ENCODE measurements at places on chromosomes 6 and 20.

DNA sequence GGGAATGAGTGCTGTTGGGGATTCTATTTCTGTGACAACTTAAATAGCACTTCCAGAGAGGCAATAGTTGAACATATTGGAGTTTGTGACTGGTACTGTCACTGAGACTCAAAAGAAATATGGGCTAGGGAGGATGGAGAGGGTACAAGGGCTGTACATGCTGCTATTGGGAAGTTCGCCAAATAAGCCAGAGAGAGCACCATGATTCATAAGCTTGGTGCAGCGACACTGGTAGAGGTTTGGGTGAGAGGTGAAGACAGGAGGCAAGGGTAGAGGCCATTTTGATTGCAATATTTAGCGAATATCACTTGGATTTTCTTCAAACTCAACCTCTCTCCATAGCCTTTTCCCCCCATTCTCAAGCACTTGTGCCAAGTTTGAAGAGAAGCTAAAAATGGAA, 214.3 kb downstream of the OGFRL1 start:
- DNase-seq, result no peak

- peak; percentile 63 for DNase-seq
Observed at GRCh38 chr6:139364302-139364981, 10.0 kb downstream of the CITED2 start.

GRCh38 chr20:44079291-44079690, 107.7 kb downstream of the JPH2 start:
- DNase-seq, result no peak

DNA sequence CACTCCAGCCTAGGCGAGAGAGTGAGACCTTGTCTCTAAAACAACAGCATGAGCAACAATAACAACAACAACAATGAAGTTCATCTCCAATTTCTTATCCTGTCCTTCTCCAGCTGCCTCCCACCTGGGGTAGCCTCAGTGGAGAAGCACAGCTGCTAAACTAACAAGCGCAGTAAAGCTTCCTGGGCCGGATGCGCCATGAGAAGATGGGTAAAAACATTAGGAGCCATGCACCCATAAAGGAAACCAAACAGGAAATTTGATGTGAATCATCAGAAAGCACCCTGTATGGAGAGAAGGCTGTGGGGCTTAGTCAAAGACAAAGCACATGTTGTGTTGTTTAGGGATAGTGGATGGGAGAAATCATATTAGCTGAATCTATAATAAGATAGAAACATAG, 61.1 kb upstream of the CCN6 start:
- DNase-seq, result peak; percentile 88

- DNase-seq, result no peak
Observed at GRCh38 chr6:75381877-75382633, 97.5 kb upstream of the TMEM30A start.

DNA sequence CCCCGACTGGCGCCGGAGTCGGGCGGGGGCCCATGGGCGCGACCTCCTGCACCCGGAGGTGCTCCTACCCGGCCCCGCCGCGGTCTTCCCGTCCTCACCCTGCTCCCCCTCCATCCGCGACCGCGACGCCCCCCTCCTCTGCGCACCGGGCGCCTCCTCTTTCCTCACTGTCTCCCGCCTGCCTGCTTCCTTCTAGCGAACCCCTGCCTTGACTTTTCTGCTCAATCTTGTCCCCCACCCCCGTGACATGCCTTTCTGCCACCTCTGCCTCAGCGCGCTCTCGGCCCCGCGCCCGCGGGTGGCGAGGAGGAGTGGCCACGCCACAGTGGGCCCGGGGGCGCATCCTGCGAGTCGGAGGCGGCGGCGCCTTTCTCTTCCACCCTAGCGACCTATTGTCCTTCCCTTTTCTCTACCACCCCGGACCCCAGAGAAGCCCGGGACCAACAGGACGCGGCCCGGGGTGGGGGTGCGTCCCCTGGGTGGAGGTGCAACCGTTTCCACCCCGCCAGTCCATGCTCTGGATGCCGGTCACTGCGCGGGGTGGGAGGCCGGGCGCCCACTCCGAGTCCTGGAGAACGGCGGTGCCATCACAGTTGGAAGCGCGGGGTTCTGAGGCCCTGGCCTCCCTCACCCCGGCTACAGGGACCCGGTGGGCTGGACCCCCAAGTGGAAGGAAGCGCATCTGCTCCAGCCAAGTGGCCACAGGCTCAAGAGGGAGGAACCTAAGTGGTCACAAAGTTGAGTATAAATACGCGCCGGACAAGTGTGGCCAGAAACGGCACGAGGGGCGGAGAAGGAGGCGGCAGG, 2.0 kb downstream of the PDE10A start:
- DNase-seq, result no peak

DNA sequence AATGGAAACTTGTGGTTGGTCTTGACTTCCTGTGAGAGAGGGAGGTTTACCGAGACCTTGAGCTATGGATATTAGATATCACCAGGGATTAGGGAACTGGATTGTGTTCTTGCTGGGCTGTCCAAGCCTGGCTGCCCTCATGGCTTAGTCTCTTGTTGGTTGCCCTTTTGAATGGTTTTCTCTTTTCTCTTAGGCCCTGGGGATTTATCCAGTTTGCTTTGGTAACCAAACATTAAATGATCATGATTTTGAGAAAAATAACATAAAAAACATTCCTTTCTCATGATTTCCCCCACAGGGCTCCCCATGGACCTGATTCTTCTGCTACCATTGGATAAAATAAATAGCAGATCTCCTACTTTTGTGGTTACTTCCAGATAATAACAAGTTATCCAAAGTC, 306.4 kb upstream of the RNF217 start:
- DNase-seq, result no peak

DNA sequence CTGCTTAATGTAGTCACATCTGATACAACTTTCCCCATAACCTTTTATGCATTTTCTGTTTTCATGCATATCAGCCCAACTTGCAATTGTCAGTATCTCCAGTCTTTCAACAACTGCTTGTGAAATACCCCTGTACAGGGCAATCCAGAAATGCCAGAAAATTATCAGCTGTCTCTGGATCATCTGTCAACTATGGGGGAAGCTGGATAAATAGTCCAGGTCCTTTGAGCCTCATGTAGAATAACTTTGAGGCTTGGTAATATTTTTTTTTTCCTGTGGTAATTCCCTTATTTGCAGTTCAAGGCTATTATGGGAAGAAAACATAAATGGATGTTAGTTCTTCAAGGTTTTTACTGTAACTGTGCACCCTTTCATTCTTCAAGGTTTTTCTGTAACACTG, 6.2 kb downstream of the DEFB125 start:
- no peak for DNase-seq

GRCh38 chr6:13156381-13156780, 172.0 kb downstream of the TBC1D7 start:
- no peak for DNase-seq

DNA sequence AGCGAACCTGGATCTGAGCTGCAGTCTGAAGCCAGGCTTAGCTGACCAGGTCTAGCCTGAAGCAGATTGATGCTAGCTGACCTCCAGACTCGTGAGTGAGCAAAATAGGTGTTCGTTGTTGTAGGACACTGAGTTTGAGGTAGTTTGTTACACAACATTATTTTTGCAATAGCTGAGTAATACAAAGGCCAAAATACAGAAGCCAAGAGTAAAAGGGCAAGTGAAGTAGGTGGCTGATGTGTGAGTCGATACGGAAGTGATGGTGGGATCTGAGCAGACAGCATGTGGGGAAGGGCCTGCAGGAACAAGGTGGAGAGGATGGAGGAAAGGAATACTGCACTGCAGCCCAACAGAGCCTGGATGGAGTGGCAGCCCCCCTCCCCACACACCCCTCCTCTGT, 8.5 kb upstream of the SPATS1 start:
- no peak for DNase-seq

DNA sequence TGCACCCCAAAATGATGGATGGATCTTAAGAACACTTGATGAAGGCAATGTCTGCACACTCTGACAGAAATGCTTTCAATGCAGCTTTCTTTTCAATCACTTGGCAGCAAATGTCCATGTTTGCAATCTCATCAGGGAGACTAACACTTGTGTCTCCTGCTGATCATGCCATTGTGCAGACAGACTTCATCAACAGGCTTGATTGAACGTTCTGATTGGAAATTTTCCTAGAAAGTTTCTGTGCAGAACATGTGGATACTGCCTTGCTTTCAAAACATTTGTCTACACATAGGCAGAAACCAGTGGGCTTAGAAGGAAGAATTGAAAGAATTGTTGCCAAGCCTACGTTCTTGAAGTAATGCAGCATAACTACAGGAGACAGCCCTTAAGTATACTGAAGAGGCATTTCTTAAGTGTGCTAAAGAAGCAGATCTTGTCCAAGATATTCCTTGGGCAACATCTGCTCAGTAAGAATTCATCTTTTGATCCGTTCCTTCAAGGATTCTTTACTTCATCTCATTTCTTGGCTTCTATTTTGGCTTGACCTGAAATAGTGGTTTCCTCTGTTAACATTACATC, 120.4 kb upstream of the PLCB4 start:
- DNase-seq, result no peak

GRCh38 chr6:44642870-44643522, 255.5 kb downstream of the CDC5L start:
- DNase-seq, result peak; percentile 82

- peak; percentile 54 for DNase-seq
Observed at GRCh38 chr6:149723771-149724417, 6.0 kb upstream of the LATS1 start.

GRCh38 chr6:157879873-157880254, 56.8 kb downstream of the SNX9 start:
- DNase-seq, result no peak

- DNase-seq, result no peak
Observed at GRCh38 chr6:47715782-47716181, 17.4 kb downstream of the ADGRF4 start.

GRCh38 chr6:130674604-130675003, 152.6 kb upstream of the SMLR1 start:
- DNase-seq, result no peak

GRCh38 chr6:108497883-108498282, 62.8 kb upstream of the FOXO3 start:
- DNase-seq, result peak; percentile 20

- DNase-seq, result peak; percentile 63
Observed at GRCh38 chr6:89079511-89080234, 878 bp upstream of the PNRC1 start.

- DNase-seq, result no peak
Observed at GRCh38 chr6:141610741-141611140, 522.0 kb upstream of the GJE1 start.

DNA sequence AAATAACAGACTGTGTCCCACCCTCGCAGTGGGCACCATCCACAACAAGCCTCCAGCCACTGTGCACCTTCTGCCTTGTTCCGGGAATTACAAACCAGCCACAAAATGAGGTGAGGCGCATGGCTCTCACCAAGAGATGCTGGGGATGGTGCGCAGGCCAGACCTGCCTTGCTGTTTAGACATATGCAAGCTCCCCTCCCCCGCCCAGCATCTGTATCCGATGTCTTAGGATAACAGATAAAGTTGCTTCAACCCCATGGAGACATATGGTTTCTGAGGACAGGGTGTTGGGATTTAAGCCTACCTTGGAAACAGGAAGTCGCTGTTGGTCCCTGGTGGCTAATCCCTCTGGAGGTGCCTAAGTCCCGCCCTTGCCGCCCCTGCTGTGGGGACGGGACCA, 50.4 kb upstream of the MPC1 start:
- DNase-seq, result no peak

DNA sequence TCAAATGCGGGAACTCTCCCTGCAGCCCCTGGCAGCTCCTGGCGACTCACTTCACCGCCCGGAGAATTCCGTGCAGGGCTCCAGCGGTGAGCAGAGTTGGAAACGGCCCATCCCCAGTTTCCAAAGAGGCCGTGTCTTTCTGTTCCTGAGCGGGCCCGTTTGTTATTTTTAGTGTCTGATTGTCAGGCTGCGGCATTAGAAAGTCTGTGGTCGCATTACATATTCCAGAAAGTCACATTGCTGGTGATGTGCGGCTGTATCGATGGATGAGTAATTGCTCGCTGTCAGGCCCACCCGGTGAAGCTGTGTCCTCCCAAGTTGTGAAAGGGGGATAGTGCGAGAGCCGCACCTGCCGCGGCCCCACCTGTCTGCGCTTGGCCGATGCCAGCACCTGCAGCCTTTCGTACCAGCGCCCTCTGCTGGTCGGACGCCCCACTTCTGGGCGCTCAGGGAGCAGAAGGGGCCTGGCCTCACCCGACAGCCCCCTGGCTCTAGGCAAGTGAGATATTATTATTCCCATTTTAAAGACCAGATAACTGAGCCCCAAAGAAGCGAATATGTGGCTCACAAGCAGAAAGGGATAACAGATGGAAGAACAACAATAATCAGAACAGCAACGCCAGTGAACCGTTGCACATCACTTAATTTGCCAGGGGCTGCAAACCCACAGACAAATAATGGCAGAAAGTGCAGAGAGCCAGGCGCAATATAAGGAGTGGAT, 244.9 kb downstream of the TSHZ2 start:
- DNase-seq, result peak; percentile 73

DNA sequence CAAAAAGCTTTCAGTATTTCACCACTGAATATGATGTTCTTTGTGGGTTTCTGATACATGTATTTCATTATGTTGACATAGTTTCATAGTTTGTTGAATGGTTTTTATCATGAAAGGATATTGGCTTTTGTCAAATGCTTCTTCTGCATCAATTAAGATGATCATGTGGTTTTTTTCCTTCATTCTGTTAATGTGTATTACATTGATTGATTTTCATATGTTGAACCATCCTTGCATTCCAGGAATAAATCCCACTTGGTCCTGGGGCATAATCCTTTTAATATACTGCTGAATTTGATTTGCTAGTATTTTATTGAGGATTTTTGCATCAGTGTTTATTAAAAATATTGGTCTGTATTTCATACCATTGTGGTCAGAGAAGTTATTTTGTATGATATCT, 70.9 kb upstream of the BHLHE23 start:
- DNase-seq, result no peak

DNA sequence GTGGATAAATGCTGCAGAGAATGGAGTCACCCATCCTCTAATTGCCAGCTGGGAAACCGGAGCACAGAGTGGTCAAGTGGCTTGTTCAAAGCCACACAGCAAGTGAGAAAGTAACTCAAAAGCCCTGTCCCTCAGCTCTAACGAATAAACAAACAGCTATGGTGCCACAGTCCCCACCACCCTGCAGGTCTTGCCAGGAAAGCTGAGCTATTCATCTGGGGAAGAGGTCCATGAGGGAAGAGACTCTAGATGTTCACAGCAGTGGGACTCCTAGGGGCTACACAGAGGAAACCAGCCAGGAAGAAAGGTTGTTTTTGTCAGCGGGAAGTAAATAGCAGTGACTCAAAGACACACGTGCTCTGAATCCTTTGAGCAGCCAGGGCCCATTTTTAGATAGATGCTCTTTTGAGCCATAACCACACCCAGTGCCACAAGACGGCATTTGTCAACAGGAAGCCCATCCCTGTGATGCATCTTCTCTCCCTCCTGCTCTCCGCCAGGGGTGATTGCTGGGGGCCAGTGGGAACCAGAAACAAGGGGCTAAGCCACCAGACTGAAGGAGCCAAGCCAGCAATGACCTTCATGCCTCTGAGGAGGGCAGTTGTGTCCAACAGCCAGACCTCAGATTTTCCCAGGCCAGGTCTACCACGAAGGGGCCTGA, 32.4 kb upstream of the TCP11 start:
- no peak for DNase-seq

Data from activated CD4-positive, alpha-beta T cell treated with anti-CD3 and anti-CD28 coated beads, Interleukin-2, amount 50 U/mL, for 16 hours (primary cell).